Islet precursor cell (in vitro differentiated cells): ENCODE measurements at places on chromosomes 7 and 10.
A peak's percentile ranks its signal among the peaks of the same experiment; 100 is the strongest.

GRCh38 chr10:49312246-49312869 lies 13.4 kb downstream of the C10orf71 start:
- DNase-seq = peak; percentile 65

DNA sequence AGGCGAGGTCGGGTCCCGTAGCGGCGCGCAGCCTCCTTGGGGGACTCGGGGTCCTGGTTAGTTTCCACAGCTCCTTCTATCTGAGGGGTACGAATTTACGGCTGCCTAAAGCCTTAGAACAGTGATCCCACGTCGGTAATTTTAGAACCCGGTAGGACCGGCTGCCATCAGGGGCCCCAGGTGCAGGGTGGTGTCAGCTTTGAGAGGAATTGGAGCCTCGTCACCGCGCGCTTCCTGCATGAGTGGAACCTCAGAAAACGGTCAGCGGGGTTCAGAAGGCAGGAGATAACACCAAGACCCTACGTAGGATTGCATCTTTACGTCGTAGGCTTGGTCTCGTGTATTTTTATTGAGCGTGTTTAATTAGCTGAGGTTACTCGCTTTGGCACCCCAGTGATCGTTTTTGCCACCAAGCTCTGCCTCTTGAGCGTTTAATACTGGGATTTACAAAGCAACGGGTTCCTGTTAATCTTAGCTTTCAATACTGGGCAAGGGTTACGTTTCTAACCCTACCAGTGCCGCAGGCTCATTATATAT lies 443 bp downstream of the RNF32 start:
- DNase-seq = peak; percentile 67

GRCh38 chr7:93046641-93047040 lies 71.1 kb downstream of the SAMD9 start:
- peak; percentile 73 for DNase-seq

DNA sequence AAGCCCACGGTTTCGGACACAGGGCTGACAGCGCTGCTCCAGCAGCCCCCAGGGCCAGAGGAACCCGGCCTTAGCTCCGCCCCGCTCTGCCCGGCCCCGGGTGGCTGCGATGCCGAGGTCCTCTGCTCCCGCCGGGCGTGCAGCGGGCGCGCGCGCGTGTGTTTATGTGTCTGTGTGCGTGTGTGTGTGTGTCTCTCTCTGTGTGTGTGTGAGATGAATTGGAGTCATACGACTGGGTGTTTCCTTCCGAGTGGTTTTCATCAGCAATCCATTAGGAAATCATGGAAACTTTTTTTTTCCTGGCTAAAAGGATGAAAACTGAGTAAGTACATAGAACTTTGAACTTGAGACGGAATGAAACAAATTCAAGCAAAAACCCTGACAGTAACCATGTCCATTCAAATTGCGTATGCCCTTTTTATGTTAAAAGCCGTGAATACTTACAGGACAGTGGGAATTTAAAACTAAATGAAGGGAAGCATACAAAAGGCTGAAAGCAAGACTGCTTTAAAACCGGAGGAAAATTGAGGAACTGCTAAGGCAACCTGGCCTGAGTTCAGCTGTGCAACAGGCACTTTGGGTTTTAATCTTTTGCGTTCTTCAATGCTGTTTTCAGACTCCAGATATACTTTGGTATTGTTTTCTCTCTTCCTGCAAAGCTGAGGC lies at the start of gene CPED1:
CPED1 (plus strand) TSS at position 121 of the 666 bp plus-strand sequence. CDS start 911 bp downstream, outside the sequence.
- DNase-seq = peak; percentile 76

GRCh38 chr10:67923551-67923950 lies 39.1 kb downstream of the SIRT1 start:
- DNase-seq = no peak

DNA sequence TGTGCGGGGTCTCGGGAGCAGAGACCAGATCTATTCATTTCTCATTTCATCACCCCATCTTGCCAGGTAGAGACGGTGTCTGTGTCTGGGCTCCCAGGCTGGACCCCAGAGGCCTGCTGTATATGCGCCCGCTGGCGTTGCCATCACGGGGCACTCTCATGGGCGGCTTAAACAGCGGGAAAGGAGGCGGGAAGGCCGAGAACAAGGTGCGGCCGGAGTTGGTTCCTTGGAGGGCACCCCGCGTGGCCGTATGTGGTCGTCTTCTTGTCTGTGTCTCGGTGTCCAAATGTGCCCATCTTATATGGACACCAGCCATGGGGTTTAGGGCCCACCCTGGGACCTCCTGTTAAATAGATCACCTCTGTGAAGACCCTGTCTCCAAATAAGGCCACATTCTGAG lies 2.1 kb upstream of the CFAP46 start:
- DNase-seq = no peak

- peak; percentile 29 for DNase-seq
Observed at GRCh38 chr7:157671358-157672255, 334.8 kb downstream of the DNAJB6 start.
